ENCODE measurements at places on chromosomes 6 and 20.

- DNase-seq = no peak
Measured at GRCh38 chr6:167020206-167020605, 21.0 kb downstream of the CEP43 start.

DNA sequence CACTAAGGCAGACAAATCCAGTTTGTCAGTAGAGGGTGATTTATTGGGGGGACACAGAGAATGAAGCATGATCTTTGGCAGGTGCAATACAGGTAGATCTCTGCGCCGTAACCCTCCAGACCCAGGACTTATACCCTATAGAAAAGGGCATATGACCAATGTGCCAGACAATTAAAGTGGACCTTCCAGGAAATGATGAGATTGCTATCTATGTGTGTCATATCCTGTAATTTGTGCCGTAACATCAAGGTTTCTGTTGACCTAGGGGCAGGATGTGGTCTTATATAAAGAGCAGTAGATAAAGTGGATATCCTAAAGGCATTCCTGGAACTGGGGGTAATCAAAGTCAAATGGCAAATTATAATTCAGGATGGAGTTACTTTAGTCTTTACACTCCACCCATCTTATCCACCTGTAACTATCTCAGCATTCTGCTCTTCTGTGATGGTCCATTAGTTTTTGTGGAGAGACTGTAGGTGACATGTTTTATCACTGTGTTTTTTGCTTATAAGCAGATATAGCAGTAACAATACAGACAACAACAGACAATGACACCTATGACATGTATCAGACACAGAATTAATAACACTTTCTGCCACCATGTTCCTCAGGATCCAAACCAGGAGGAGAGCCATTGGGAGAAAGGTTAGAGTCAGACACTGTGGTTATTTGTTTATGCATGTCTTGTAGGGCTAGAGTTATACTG lies 43.1 kb upstream of the ZNF337 start:
- no peak for DNase-seq

- no peak for DNase-seq
Measured at GRCh38 chr6:16621002-16621401, 140.3 kb downstream of the ATXN1 start.

DNA sequence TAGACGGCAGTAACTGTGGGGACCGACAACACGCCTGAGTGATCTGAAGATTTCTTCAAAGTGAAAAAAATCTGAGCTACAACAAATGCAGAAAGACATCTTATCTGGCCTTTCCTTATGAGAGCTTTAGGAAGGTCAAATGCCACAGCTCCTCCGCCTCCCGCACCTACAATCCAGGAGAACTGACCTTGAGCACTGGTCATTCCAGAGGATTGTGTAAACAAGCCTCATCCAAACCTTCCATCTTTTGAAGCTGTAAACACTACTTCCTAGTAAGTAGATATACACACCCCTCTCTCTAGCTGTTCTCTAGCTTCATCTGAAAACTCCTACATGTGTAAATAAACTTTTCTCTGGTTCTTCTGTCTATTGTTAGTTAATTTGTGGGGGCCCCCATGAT lies 76.9 kb downstream of the CD24 start:
- no peak for DNase-seq

DNA sequence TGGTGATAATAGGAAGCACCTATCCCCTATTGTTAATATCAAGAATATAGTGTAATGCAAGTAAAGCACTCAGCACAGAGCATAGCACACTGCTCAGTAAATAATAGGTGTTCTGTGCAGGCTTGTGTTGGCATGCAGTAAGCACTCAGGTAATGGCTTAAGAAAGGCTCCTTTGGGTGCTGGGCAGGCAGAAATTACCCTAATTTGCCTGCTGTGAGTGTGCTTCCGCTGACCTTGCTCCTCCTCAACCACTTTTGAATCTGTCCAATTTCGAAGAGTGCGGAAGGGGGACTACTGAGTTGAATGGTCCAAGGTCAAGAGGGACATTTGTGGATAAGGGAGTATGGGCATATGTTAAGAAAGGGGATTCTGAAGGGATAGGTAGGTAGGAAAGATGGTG lies 15.4 kb downstream of the SRSF3 start:
- no peak for DNase-seq

- DNase-seq = no peak
Measured at GRCh38 chr6:154157082-154157481, 118.0 kb downstream of the OPRM1 start.
